Liver (tissue), 10 donors: ENCODE measurements at places on chromosomes 7 and 10. TPM values are rescaled to one million over a fixed set of nuclear protein-coding genes. Genes with fewer than 3 reads are reported as not detected.

- no peaks in the 10 kb centered on the region for H3K27me3 ChIP-seq
- no peaks in the 10 kb centered on the region for H3K4me1 ChIP-seq
- no peak overlapping the region for H3K4me3 ChIP-seq
- no peaks in the 10 kb centered on the region for H3K36me3 ChIP-seq
Measured at GRCh38 chr10:14356921-14357320, 26.2 kb upstream of the FRMD4A start.

DNA sequence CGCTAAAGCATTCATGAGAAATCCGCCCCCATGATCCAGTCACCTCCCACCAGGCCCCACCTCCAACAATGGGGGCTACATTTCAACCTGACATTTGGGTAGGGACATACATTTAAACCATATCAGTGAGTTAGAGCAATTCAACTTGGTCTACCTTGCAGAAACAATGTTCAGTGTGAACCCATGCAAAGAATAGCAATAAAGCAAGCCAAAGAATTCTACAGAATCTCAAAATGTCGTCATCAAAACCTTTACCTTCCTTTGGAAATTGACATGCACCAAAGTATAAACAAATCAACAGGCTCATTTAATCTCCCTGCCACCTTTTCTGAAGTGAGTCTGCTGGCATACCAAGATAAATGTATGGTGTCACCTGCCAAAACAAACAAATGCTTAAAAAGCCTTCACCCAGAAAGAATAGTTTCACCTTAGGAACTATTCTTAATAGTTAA lies 68.8 kb upstream of the ABLIM1 start:
- no peaks in the 10 kb centered on the region for H3K27me3 ChIP-seq
- no peak overlapping the region for H3K4me3 ChIP-seq
- H3K4me1 ChIP-seq, result peaks cover 36% of the 10 kb centered on the region
- no peak overlapping the region for H3K27ac ChIP-seq
- no peaks in the 10 kb centered on the region for H3K36me3 ChIP-seq

The CWF19L1 gene
- total RNA-seq, result 15.7 TPM

DNA sequence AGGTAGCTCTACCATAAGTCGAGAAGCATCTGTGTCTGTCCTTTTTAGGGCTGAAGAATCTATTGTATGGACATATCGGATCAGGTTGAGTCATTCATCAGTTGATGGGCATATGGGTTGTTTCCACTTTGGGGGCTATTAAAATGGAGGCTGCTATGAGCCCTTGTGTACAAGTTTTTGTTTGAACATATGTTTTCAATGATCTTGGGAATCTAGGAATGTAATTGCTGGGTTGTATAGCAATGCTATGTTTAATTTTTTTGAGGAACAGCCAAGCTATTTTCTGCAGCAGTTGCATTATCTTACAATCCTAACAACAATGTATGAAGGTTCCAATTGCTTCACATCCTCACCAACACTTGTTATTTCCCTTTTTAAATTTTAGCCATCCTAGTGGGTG lies 46.4 kb upstream of the HABP2 start:
- no peaks in the 10 kb centered on the region for H3K4me1 ChIP-seq
- no peak for DNase-seq
- H3K4me3 ChIP-seq, result no peak overlapping the region

The CPVL gene
- 39.0 TPM for total RNA-seq
